ENCODE measurements at places on chromosomes 2 and 18.

GRCh38 chr2:109558076-109558882, 55.5 kb downstream of the SEPTIN10 start:
- peak; percentile 88 for DNase-seq

DNA sequence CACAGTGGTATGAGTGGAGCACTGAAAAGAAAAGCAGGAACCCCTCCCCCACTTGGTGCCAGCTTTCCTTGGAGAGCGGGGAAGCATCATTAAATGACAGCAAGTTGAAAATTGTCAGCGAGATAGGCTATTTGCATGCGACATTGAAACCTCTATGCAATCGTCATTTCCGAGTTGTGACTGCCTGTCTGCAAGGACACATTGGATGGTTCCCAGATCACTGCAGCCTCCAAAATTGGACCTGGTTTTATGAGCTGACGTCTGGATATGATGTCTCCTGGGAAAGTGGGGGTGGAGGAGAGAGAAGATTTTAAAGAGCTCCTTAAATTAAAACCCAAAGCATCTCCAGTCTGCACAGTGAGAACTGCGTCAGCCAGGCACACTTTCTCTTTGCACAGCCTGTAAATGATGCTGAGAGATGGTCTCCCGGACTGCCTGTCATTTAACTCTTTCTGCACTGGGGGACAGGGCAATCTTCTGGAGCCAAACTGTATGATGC, 57.8 kb upstream of the KIF5C start:
- DNase-seq: no peak

- no peak for DNase-seq
Observed at GRCh38 chr2:218547978-218548377, 20.2 kb downstream of the USP37 start.

DNA sequence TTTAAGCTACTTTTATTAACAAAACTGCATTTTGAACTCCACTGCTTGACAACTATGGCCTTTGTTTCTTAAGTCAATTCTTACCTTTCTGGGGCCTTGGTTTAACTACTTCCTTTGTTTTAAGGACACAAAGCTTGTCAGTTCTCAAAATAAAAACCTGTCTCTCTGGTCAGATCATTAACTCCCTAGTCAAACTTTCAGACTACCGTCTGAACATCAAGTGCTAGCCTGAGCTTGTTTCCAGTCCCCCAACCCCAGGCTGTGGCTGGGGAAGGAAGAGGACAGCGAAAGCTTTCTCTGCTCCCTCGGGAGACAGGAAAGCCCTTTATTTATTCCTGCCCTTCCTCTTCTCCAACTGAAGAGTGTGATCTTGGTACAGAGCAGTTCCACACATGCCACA, 1.7 kb downstream of the SH3YL1 start:
- no peak for DNase-seq

GRCh38 chr2:223247136-223247535, 195.1 kb downstream of the KCNE4 start:
- DNase-seq: no peak

DNA sequence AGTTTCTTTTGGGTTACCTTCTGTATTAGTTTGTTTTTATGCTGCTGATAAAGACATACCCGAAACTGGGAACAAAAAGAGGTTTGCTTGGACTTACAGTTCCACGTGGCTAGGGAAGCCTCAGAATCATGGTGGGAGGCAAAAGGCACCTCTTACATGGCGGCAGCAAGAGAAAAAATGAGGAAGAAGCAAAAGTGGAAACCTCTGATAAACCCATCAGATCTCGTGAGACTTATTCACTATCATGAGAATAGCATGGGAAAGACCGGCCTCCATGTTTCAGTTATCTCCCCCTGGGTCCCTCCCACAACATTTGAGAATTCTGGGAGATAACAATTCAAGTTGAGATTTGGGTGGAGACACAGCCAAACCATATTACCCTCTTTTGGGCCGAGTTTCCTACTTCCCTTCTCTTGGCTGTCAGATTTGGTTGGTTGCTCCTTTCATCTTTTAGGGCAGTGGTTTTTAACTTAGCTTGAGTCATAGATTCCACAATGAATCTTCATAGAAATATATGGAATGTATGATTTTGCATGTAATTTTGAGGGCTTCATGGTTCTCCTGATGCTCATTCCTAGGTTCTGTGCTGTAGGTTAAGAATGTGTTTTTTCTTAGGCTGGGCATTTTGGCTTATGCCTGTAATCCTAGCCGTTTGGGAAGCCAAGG, 44.2 kb downstream of the CEP192 start:
- no peak for DNase-seq

DNA sequence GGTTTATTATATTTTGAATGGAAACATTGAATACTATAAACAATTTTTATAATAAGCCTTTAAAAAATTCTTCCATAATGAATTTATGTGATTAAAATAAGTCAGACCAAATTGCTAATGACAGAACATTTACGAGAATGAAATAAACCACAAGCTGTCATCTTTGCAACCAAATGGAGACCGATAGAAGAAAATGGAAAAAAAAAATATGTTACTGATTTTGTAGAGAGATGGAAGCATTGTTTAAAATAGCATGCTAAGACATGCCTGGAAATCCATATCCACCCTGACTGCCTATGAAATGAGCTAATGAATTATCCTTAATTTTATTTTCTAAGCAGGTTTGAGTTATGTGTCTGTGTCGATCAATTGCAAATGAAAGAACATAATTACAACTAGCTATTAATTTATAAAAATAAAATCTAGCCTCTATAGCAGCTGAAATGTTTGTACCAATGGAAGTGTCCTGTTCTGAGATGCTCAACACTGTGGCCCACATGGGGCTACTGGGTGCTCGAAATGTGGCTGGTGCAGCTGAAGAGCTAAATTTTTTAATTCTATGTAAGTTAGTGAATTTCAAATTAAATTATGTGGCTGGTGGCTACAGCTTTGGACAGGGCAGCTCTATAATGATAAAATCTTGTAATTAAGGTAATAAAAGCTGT, 832.8 kb downstream of the RNF144A start:
- DNase-seq: no peak

DNA sequence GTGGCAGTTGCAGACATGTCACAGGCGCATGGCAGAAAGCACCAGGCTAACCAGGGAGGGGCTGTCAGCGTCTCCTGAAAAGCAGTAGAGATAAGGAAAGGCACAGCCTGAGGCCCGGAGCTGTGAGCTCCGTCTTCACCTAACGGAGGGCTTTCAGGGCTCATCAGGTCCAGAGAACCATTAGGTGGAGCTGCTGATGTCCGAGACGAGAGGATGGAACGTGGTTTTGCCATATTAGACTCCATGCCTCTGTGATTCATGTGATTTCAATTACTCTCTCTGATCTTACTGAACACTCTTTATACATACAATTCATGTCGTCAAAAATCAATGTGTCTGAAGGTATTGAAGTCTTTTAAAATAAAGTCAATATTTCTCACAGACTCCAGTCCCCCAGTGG, 120.3 kb upstream of the RAB6C start:
- no peak for DNase-seq

GRCh38 chr2:1026141-1026540, 75.5 kb downstream of the SNTG2 start:
- no peak for DNase-seq

GRCh38 chr2:150160058-150160457, 327.4 kb downstream of the RND3 start:
- no peak for DNase-seq

GRCh38 chr2:129766374-129766993, 213.0 kb upstream of the RAB6C start:
- no peak for DNase-seq

DNA sequence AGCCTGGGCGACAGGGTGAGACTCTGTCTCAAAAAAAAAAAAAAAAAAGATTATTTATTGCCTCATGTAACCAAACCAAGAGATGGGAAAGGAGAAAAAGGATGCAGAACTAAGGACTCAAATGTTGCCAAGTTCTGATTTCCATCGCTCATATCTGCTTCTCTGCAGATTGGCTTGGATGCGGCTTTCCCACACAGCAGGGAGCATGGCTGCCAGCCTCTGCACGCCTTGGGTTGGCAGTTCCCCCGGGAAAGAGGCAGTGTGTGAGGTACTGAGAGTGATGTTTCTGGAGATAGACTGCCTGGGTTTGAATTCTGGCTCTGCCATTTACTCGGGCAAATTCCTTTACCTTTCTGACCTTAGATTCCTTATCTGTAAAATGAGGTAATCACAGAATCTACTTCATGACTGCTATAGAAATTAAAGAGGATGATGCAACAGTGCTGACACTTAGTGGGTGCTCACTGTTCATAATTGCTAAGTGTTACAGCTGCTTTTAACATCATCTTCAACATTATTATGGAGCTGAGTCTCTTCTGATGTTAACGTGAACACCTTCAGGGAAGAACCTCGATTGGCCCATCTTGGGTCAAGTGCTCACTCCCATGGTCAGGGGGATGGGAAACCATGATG, 68.8 kb downstream of the ACAA2 start:
- DNase-seq: no peak

Data from Caki2 (cell line).